Panc1 (cell line): ENCODE measurements at places on chromosomes 7 and 10.

- H3K27ac ChIP-seq = peak overlapping the region; percentile 74; the same call in 1 of the 2 replicates
- no peak for DNase-seq
- no peaks in the 10 kb centered on the region for H3K36me3 ChIP-seq
- no peak overlapping the region for H3K4me3 ChIP-seq
Measured at GRCh38 chr10:4319870-4320367, 506.1 kb upstream of the AKR1E2 start.

DNA sequence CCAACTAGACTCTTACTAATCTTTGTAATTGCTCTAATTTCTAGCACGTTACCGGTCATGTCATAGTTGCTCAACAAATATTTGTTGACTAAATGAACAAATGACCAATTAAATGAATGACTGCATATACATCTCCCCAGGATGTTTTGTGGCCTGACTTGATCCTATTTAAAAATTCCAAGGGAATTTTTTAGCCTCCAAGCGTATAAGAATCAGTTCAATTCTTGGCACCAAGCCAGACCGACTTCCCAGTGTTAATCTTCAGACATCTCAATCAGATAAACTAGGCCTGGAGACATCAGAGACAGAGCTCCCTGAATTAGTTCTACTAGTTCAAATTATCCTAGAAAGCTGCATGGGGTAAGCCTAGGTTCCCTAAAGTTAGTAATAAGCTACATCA, 96.0 kb downstream of the GSAP start:
- no peak overlapping the region for H3K27ac ChIP-seq
- no peak for DNase-seq
- no peaks in the 10 kb centered on the region for H3K4me1 ChIP-seq
- no peaks in the 10 kb centered on the region for H3K36me3 ChIP-seq
- no peaks in the 10 kb centered on the region for H3K27me3 ChIP-seq

DNA sequence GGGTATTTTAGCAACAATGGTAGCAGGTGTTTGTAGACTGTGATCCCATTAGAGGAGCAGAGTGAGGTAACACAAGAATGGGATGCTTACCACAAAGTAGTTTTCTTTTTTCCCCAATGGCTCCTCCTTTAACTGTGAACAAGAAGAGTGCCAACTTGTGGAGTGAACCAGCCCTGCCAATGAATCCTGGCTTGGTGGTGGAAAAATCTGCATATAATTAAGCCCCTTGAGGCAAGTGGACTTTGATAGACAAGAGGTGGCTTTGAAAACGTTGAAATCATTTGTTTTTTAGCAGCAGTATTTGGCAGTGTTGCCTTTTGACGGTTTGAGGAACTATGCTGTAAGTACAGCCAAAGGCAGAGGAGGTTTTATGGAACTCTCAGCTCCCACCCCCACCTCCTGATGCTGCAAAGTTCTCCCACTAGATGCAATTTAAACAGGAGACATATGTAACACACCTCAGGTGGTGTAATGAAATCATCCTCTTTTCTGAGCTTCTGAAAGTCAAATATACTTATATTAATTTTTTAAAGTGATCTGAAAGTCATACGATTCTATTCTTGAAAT, 295.6 kb downstream of the DPP6 start:
- no peak for DNase-seq
- H3K4me1 ChIP-seq = no peaks in the 10 kb centered on the region
- no peak overlapping the region for H3K27ac ChIP-seq
- no peak overlapping the region for H3K4me3 ChIP-seq
- no peaks in the 10 kb centered on the region for H3K36me3 ChIP-seq
- no peaks in the 10 kb centered on the region for H3K27me3 ChIP-seq

- H3K36me3 ChIP-seq = no peaks in the 10 kb centered on the region
- no peak overlapping the region for H3K4me3 ChIP-seq
- no peak for DNase-seq
- H3K27ac ChIP-seq = no peak overlapping the region
- H3K27me3 ChIP-seq = no peaks in the 10 kb centered on the region
- H3K4me1 ChIP-seq = no peaks in the 10 kb centered on the region
Measured at GRCh38 chr10:132499367-132499685, 38.3 kb upstream of the INPP5A start.

GRCh38 chr10:57288754-57289153, 927.7 kb upstream of the ZWINT start:
- H3K27me3 ChIP-seq = no peaks in the 10 kb centered on the region
- DNase-seq = no peak
- no peaks in the 10 kb centered on the region for H3K4me1 ChIP-seq
- no peak overlapping the region for H3K27ac ChIP-seq
- no peak overlapping the region for H3K4me3 ChIP-seq

GRCh38 chr7:129157651-129158050, 13.1 kb downstream of the TSPAN33 start:
- no peak for DNase-seq
- H3K36me3 ChIP-seq = no peaks in the 10 kb centered on the region
- H3K4me1 ChIP-seq = no peaks in the 10 kb centered on the region
- H3K27ac ChIP-seq = no peak overlapping the region
- H3K4me3 ChIP-seq = no peak overlapping the region

- no peaks in the 10 kb centered on the region for H3K4me1 ChIP-seq
- no peak overlapping the region for H3K27ac ChIP-seq
- H3K36me3 ChIP-seq = no peaks in the 10 kb centered on the region
- no peak overlapping the region for H3K4me3 ChIP-seq
Measured at GRCh38 chr10:133179128-133179520, 19.1 kb downstream of the KNDC1 start.

DNA sequence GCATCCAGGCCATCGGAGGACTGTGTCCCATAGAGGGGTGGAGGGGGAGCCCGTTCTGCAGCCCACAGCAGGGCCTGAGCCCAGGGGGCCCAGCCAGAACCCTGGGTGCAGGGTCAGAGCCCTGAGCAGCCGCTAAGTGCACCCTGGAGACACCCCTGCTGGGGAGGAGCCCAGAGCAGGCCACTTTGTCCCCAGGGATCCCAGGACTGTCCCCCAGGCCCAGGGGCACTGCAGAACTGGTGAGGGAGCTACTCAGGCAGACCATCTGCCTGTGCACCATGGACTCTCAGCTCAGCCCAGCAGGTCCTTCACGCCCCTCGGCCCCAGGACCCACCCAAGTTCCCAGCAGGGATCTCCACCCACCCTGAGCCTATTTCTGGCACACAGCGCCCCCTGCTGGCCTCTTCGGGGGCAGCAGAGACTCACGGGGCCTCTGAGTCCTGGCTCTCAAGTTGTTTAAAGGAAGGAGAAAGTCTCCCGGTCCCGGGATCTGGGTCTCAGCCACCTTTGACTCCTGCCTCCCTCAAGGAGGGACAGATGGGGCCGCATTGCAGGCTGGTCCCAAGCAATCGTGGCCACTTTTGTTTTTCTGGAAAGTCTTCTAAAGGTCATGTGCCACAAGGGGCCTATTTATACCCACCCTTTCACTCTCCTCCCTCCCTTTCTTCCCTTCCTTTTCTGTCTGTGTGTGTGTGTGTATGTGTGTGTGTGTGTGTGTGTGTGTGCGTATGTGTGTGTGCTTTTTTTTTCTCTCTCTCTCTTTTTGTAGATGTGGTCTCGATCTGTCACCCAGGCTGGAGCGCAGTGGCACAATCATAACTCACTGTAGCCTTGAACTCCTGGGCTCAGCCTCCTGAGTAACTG, 90.3 kb downstream of the MYL10 start:
- no peaks in the 10 kb centered on the region for H3K36me3 ChIP-seq
- no peak for DNase-seq
- no peak overlapping the region for H3K4me3 ChIP-seq
- peaks cover 40% of the 10 kb centered on the region for H3K4me1 ChIP-seq
- no peaks in the 10 kb centered on the region for H3K27me3 ChIP-seq

GRCh38 chr7:151963895-151964870, 7.9 kb downstream of the GALNTL5 start:
- no peaks in the 10 kb centered on the region for H3K4me1 ChIP-seq
- no peak for DNase-seq

GRCh38 chr7:40680657-40681056, 545.9 kb downstream of the SUGCT start:
- no peaks in the 10 kb centered on the region for H3K36me3 ChIP-seq
- DNase-seq = no peak
- no peaks in the 10 kb centered on the region for H3K4me1 ChIP-seq
- H3K27me3 ChIP-seq = no peaks in the 10 kb centered on the region

DNA sequence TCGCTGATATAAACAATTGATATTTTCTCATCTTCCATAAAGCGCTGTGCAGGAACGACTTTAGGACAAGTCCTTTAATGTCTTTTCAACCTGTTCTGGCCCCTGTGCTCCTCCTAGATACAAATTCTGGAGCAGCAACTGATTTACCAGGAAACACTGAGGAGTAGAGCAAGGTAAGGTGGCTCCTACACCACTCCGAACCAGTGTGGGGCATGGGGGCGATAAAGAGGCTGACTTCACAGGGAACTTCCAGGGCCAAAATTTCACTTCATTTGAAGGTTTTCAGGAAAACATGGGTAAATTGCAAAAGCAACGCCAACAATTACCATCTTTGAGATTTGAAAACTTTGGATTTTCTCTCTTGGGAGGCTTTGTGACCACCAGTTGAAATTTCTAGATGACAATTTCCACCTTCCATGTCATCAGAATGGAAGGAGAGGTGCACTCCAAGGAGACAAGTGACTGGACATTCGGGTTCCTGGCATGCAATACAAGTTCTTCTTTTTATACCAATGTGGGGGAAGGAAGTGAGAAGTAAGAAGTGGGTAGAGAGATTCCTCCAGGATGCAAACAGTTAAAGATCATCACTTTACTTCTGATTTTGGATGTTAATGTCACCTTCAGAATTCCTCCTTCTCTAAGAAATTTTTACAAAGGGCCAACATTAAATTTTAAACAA, 118.5 kb downstream of the FAM107B start:
- no peak overlapping the region for H3K4me3 ChIP-seq
- no peaks in the 10 kb centered on the region for H3K36me3 ChIP-seq
- no peaks in the 10 kb centered on the region for H3K27me3 ChIP-seq
- DNase-seq = no peak
- H3K27ac ChIP-seq = no peak overlapping the region

GRCh38 chr7:144720710-144721109, 115.1 kb downstream of the TPK1 start:
- H3K27me3 ChIP-seq = no peaks in the 10 kb centered on the region
- no peaks in the 10 kb centered on the region for H3K4me1 ChIP-seq
- no peak overlapping the region for H3K4me3 ChIP-seq
- no peaks in the 10 kb centered on the region for H3K36me3 ChIP-seq

DNA sequence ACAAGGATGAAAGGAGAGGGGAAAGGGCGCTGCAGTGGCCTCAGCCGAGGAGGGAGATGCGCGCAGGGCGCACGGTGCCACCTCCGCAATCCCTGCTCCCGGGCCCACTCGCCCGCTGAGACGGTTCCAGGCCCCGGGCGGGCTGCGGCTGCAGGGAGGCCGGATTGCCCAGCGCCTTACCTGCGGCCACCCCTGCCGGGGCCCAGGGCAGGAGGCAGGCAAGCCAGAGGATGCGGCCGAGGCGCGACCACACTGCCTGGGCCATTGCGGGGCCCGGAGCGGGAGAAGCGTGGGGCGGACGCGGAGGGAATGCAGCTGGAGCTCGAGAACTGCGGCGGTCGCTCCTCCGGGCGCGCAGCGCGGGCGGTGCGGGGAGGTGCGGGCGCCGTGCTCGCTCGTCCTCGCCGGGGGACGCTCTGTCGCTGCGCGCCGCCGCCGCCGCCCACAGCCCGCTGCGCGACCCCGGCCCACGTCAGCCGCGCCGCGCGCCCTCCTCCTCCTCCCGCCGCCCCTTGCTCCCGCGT, at the start of gene TMEM130:
Gene TMEM130 (minus strand): TSS at position 418 of the 524 bp plus-strand sequence. CDS start 153 bp downstream, at position 265.
- no peak within 1 kb of the TSS for H3K27ac ChIP-seq
- no peak for DNase-seq
- no peaks in the 10 kb centered on the region for H3K4me1 ChIP-seq
- H3K4me3 ChIP-seq = peak within 1 kb of the TSS; percentile 32

- DNase-seq = no peak
- H3K4me1 ChIP-seq = no peaks in the 10 kb centered on the region
- no peaks in the 10 kb centered on the region for H3K36me3 ChIP-seq
- no peak overlapping the region for H3K4me3 ChIP-seq
- no peak overlapping the region for H3K27ac ChIP-seq
- no peaks in the 10 kb centered on the region; the same call in 1 of the 2 replicates for H3K27me3 ChIP-seq
Measured at GRCh38 chr7:154598864-154599263, 404.1 kb downstream of the PAXIP1 start.

- no peaks in the 10 kb centered on the region for H3K36me3 ChIP-seq
- DNase-seq = no peak
- H3K4me1 ChIP-seq = no peaks in the 10 kb centered on the region
- no peak overlapping the region for H3K27ac ChIP-seq
- H3K4me3 ChIP-seq = no peak overlapping the region
Measured at GRCh38 chr10:6071181-6072175, 9.3 kb upstream of the IL2RA start.

DNA sequence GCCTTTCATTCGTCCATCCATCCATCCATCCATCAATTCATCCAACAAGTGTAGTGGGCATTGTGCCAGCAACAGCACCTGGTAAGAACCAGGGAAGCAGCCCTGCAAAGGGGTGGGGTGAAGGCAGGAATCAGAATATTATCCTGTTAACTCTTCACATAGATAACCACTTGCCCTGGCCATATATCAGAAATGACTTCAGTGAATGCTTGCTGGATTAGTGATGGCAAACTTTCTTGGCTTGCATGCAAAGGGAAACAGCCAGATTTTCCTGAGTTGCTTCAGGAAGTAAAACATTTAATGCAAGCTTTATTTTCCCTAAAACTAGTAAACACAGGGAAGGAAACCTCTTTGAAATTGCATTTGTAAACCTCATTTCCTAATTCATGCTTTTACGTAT, 743 bp downstream of the OR2A5 start:
- H3K4me1 ChIP-seq = no peaks in the 10 kb centered on the region
- DNase-seq = no peak
- H3K36me3 ChIP-seq = no peaks in the 10 kb centered on the region
- H3K27ac ChIP-seq = no peak overlapping the region
- no peak overlapping the region for H3K4me3 ChIP-seq
- no peaks in the 10 kb centered on the region; the same call in 1 of the 2 replicates for H3K27me3 ChIP-seq

DNA sequence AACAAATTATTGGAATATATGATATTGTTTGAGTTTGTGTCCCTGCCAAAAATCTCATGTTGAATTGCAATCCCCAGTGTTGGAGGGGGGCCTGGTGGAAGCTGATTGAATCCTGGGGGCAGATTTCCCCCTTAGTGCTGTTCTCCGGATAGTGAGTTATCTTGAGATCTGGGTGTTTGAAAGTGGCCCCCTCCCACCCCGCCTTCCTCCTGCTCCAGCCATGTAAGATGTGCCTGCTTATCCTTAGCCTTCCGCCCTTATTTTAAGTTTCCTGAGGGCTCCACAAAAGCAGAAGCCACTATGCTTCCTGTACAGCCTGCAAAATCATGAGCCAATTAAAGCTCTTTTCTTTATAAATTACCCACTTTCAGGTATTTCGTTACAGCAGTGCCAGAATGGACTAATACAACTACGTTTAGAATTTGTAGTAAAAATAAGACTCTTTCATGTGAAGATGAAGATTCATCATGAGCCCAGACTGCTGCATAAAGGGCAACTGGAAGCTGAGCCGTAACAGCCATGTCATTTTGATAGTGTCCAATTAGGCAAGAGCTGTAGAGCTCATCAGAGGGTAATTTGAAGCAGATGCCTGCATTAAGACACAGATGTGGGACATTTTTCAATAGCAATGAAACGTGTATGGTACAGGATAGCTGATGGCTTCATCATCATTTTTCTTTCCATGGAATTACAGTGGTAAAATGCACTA, 1007.2 kb downstream of the REEP3 start:
- H3K4me3 ChIP-seq = no peak overlapping the region
- H3K36me3 ChIP-seq = no peaks in the 10 kb centered on the region
- H3K27me3 ChIP-seq = no peaks in the 10 kb centered on the region
- H3K4me1 ChIP-seq = no peaks in the 10 kb centered on the region
- DNase-seq = no peak

GRCh38 chr7:12089951-12090756, 120.9 kb upstream of the TMEM106B start:
- no peaks in the 10 kb centered on the region for H3K27me3 ChIP-seq
- H3K4me3 ChIP-seq = no peak overlapping the region
- no peaks in the 10 kb centered on the region for H3K36me3 ChIP-seq
- H3K4me1 ChIP-seq = peaks cover 7% of the 10 kb centered on the region; the same call in 1 of the 2 replicates
